Right cardiac atrium (tissue), 5 donors: ENCODE measurements at places on chromosomes 5 and 9. TPM values are rescaled to one million over a fixed set of nuclear protein-coding genes. Genes with fewer than 3 reads are reported as not detected.
A peak's percentile ranks its signal among the peaks of the same experiment; 100 is the strongest.

DNA sequence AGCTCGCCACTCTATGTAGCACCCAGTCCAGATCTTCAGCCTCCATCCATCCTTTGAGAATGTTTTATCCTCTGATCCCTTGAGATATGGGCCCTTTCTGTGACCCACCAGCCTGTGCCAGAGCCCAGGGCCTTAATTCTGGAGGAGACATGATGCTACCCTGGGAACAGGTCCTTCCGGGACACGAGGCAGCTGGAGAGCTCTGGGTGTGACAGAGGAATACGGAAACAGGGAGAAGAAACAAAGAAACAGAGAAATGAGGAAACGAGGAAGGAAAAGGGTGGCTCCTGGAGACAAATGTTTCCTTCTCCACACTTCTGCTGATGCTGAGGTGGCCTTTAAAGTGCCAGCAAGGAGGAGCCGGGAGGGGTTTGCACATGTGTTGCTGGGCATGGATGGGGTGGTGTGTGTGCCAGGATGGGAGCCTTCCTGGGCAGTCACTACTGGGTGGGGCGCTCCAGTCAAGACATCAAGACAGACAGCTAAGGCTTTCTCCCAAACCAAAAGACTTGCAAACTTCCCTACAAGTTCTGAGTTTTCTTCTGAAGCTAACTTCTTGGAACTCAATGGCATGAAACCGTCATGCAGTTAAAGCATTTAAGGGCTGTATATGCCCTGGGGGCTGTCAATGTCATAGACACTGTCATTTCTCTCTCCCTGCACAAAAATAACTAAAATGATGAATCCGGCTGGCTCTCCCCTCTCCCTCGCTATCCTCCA is 22.8 kb upstream of the MARCHF6 start:
- peak; percentile 31 for DNase-seq

GRCh38 chr5:27266184-27266583 is 227.8 kb upstream of the CDH9 start:
- no peak for DNase-seq

DNA sequence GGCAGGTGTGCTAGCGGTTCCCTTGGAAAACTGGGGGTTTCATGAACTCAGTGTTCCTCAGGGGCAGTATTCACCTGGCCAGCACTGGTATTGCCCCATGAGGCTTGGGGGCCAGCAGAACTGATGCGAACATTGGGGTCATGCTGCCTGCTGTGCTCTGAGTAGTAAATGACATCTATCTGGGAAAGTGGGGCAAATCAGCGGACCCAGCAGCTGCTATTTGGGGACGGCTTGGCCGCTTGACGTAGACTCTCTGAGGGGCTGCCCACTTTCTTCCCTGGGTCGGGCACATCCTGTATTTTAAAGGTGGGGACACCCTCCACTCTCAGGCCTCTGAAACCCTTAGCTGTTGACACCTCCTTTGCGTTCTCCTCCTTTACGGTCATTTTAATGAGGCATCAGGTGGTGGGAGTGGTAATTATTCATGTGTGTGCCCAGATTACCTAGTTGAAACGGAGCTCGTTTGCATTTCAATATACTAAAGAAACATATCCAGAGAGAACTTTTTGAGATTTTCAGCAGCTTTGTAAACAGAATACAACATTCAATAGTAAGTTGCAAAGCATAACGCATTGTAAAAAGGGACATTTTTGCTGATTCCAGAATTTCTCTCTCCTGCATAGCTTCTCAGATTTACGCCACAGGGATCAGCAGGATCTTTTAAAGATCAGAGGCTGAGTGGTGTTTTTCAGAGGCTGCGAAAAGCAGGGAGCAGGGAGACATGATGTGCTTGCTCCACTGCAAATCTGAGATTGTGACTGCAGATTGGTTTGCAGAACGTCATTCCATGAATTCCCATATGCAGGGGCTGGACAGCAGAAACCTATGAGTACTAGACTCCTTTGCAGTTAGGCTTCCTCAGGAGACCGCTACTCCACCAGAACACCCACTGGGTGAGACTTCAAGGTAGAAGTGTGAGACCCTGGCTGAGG is 56.8 kb upstream of the ZFR start:
- no peak for DNase-seq

Gene MOB3B
- total RNA-seq: 2.1 TPM
